ENCODE measurements at places on chromosomes 6 and 20.
A peak's percentile ranks its signal among the peaks of the same experiment; 100 is the strongest.

DNA sequence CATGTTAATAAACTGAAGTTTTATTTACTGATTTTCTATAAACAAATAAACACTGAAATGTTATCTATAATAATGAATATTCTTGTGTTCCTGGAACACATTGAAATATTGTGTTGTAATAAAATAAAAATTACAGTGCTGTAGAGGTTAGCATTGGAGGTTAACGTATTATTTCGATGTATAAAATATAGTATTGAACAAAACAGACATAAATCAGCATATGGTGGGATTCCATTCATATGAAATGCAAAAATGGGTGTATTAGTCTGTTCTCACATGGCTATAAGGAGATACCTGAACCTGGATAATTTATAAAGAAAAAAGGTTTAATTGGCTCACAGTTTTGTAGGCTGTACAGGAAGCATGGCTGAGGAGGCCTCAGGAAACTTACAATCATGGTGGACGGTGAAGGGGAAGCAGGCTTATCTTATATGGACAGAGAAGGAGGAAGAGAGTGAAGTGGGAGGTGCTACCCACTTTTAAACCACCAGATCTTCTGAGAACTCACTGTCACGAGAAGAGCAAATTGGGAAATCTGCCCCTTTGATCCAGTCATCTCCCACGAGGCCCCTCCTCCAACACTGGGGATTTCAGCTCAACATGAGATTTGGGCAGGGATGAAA, 24.6 kb upstream of the BMP6 start:
- no peak for DNase-seq

DNA sequence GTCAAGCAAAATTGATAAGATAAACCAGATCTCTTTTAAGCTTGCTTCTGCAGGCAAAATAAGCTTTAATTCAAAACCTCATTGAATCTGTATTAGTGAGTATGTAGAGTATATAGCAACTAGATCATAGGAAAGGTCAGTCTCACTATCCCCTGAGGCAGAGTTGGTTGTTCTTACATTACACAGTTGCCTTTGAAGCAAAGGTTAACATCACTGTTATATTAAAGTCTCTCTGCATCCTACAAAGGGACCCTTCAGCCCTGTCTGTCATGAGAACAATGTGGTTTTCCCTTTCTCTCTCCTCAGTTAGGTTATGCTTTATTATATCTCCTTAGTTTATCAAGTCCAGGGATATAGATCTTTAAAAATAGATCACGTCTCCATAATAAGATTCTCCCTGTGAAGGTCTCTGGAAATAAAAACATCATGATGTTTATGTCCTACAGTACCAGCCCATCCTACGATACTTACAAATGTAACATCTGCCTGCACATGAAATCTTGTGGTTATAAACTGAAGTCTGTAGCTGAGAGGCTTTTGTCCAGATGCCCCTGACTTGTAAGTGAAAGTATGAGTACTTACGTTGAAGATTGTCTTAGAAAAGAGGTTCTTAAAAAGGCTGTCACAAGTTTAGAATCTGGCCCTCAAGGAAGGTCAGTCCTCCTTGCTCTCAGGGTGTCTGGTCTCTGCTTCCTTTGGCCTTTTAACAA, 103.6 kb downstream of the VIP start:
- DNase-seq: no peak

DNA sequence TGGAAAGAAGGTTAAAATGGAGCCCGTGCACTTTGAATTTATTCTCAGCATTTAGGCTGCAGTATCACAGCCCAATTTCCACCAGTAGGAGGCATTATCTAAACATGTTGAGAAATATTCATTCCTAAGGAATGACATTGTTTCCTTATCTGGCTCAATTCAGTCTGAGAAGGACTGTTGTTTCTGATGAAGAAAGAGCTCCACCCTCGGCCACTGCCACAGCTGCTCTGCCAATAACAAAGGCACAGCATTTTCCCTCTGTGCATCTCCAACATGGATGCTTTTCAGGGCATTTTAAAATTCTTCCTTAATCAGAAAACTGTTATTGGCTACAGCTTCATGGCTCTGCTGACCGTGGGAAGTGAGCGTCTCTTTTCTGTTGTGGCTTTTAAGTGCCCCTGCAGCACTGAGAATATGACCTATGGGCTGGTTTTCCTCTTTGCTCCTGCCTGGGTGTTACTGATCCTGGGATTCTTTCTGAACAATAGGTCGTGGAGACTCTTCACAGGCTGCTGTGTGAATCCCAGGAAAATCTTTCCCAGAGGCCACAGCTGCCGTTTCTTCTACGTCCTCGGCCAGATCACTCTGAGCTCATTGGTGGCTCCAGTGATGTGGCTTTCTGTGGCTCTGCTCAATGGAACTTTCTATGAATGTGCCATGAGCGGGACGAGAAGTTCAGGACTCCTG, at the start of gene CALHM5:
CALHM5 (plus strand) TSS at position 216 of the 687 bp plus-strand sequence; CDS start at position 274, 58 bp downstream.
- peak; percentile 74 for DNase-seq

- DNase-seq: no peak
Measured at GRCh38 chr20:11249683-11250082, 575.9 kb upstream of the JAG1 start.

GRCh38 chr6:21902628-21903169, 309.1 kb downstream of the SOX4 start:
- no peak for DNase-seq

DNA sequence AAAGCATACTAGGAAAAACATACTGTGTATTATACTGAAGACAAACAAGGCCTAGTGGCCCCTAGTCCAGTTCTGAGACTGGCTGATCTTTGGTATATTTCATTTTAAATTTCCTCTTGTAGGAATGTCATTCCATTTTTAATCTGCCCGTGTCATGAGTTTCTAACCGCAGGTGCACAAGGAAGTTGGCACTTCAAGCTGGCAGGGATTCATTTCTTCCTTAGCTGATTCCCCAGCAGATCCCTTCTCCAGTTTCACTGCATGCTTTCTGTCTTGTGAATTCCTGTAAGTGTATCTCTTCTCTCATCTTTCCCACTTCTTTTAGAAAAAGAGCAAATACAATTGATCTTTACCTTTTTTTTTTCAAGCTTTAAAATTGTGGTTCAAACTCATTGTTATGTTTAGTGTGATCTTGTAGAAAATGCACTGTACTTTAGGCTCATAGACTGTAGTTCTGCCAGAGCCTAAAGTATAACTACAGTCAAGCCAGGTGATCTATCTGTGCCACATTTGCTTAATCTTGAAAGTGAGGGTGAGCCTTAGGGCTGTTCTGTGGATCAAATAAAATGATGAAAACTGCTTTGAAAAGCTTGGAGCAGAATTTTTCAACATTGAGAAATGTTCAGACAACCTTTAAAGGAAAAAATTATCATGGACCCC, 37.0 kb downstream of the RNF217 start:
- peak; percentile 55 for DNase-seq

DNA sequence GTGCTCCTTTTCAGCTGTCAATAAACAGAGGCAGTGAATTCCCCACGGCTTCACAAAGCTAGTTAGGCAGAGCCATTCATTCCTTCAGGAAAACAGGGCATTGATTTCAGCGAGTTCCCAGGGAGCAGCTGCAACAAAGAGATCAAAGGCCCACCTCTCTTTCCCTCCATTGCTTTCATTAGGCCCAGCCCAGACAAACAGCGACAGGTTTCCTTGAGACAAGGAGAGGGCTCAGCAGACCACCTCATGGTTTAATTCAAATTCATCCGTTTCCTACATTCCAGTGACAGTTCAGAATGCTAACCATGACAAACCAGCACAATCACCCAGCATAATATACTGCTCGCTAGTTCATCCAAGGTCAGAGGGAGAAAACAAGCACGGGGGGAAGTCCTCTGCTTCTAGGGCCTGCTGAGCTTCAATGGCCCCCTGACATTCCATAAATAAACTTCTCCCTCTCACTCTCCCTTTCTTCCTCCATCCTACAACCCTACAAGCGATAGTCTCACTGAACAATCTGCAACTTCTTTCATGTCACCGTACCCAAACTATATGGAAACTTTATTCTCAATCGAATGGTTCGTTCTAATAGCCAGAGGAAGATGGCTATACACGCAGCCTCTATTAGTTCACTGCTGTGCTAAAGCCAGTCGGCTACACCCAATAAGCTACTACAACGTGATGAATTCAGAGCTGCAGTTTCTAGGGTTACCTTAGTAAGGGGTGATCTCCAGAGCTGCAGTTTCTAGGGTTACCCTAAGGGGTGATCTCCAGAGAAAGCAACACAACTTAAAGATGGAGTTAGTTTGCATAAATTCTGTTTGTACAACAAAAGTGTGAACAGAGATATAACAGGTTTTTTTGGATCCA, 34.7 kb downstream of the PLAGL1 start:
- DNase-seq: no peak

DNA sequence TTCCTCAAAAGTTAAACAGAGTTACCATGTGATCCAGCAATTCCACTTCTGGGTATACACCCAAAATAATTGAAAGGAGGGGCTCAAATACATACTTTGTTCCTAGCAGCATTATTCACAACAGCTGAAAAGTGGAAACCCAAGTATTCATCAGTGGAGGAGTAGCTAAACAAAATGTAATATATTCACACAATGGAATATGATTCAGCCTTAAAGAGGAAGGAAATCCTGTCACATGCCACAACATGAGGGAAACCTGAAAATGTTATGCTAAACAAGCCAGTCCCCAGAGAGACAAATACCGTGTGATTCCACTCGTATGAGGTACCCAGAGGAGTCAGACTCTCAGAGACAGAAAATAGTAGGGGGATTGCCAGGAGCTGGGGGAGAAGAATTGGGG, 44.5 kb downstream of the PXDC1 start:
- DNase-seq: no peak

DNA sequence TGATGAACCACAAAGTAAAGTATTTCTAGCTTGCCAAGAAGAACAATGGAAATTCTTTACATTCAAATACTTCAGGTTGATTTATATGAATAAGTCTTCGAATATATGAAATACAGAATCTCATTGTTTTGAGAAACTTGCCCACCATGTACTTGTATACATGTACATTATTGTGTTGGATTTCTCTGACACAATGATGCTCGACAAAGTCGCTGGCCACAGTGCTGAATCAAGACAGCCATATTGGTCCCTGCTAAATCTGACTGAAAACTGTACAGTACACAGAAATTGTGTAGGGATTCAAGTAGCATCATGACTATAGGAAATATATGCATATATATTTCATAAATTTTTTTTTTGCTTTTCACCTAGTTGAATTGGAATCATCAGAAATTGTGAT, 13.1 kb upstream of the LIN28B start:
- peak; percentile 15 for DNase-seq

DNA sequence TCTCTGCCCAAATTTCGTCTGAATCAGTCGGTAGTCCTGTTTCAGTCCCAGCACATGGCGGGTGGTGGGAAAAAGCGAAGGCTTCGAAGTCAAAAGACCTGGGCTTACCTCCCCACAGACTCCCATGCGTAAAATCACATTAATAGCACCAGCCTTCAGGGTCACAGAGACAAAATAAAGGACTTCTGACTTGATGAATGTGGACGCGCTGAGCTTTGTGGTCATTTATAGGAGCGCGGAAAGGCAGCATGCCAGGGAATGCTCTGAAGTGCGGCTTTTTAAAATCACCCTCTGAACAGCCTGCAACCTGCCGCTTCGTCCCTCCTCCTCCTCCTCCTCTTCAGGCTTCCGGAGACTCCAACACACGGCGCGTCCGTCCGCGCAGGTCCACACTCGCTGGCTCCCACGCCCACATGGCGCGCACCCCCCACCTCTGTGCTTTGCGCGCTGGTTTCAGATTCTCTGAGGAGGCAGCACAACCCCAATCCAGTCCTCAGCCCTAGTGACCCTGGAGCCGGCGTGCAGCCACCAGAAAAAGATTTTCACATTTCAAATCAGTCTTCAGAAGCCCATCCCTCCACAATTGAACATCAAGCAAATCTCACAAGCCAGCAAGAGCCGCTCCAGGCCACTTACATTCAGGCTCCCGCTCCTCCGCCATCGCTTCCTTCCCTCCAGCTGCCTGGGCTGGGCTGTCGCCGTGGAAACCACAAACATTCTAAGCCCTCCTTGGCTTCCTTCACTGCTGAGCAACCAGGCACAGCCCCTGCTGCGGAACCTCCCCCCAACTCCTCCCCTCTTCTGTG, at the start of gene C6orf118:
C6orf118 (minus strand) TSS at position 680 of the 806 bp plus-strand sequence; CDS start at position 661, 19 bp downstream.
- DNase-seq: peak; percentile 78

DNA sequence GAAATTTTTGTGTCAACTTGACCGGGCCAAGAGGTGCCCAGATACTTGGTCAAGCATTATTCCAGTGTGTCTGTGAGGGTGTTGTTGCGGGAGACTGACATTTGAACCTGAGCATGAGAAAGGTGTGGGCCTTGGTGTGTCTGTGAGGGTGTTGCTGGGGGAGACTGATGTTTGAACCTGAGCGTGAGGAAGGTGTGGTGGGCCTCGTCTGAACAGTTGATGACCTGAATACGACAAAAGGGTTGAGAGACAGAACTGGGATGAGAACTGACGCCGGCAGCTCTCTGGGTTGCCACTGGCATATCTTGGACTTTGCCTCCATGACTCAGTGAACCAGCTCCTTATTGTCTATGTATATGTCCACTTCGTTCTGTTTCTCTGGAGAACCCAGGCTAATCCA, 240.5 kb downstream of the ERMARD start:
- DNase-seq: no peak

GRCh38 chr6:52654592-52654991, 16.3 kb upstream of the TMEM14A start:
- no peak for DNase-seq

DNA sequence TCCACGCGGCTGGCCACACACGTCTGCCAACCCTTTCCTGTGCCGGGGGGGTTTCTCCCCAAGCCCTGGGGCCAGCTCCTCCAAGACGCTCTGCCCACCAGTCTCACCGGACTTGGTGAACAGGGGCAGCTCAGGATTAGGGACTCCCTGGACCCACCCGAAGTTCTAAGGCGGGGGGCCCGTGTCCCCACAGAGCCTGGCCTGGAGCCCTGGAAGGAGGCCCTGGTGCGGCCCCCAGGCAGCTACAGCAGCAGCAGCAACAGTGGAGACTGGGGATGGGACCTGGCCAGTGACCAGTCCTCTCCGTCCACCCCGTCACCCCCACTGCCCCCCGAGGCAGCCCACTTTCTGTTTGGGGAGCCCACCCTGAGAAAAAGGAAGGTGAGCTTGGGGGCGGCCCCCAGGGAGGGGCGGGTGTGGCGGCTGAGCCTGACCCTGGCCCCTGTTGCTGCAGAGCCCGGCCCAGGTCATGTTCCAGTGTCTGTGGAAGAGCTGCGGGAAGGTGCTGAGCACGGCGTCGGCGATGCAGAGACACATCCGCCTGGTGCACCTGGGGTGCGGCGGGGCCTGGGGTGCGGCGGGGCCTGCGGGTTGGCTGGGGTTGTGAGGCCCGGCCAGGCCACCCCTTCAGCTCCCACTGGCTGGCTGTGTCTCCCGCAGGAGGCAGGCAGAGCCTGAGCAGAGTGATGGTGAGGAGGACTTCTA, 2.3 kb downstream of the SLC2A4RG start:
- DNase-seq: no peak

- DNase-seq: no peak
Measured at GRCh38 chr6:118141211-118141610, 234.1 kb downstream of the SLC35F1 start.

GRCh38 chr6:163459536-163459935, 45.0 kb downstream of the QKI start:
- peak; percentile 12 for DNase-seq

GRCh38 chr6:44201200-44201599, 15.5 kb upstream of the MYMX start:
- no peak for DNase-seq
